ENCODE measurements at places on chromosomes 13 and 19.

GRCh38 chr13:42495751-42496150 lies 78.2 kb upstream of the TNFSF11 start:
- no peak for DNase-seq

DNA sequence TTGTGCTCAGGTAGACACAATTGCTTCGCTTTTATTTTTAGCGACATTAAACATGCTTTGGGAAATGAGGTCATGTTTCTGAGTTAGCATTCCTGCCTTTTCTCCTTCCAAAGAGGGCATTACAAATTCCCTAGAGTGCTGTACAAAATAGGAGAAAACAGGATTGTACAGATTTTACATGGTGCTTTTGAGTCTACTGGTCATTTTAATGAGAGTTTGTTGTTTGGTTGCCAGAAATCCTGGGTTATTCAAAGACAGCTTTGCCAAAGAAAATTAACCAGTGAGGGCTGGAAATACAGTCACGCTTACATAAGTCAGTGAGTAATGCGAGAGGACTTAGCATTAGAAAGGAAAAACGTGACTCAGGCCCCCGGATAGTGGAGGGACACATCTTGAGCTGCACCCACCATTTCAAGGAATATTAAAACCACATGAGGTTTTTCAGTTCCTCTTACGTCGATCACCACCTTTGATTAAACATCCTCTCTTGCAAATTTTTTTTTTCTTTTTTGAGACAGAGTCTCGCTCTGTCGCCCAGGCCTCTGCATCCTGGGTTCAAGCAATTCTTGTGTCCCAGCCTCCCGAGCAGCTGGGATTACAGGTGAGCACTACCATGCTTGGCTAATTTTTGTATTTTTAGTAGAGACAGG lies 55.4 kb downstream of the SACS start:
- DNase-seq, result no peak

GRCh38 chr19:15014579-15014978 lies 34.7 kb upstream of the CASP14 start:
- DNase-seq, result no peak

GRCh38 chr13:44407891-44408290 lies 34.3 kb downstream of the SERP2 start:
- DNase-seq, result no peak

- DNase-seq, result peak; percentile 79
Observed at GRCh38 chr19:20154636-20155035, 12.4 kb upstream of the ZNF486 start.

- DNase-seq, result no peak
Observed at GRCh38 chr19:347946-348861, 3.6 kb upstream of the MIER2 start.

DNA sequence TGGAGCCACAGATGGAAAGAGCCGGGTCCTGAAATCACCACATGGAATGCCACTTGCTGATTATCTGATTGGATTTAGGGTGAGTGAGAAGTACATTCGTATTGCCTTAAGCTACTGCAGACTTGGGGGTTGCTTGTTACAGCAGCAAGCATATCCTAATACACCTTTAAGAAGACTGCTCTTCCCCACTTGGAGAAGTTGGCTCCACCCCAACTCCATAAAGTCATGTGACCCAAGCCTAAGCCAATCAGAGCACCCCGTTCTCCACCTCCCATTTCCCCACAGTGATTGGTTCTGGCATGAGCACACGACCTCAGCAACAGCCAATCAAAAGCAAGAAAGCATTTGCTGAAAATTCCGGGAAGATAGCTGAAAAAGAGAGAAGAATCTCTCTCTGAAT lies 23.1 kb downstream of the CACNA1A start:
- DNase-seq, result no peak

DNA sequence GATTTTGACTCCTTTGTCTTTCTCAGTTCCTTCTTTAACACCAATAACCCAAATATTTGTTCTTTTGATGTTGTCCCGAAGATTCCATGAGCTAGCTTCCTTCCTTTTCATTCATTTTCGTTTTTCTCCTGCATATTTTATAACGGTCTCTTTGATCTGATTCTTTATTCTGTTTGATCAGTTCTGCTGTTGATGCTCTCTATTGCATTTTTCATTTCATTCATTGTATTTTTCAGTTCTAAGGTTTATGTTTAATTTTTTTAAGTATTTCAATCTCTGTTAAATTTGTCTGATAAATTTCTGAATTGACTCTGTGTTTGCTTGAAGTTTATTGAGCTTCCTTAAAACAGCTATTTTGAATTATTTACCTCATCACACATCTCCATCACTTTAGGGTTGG lies 68.4 kb upstream of the LRCH1 start:
- DNase-seq, result no peak

GRCh38 chr19:3644351-3645066 lies 17.9 kb upstream of the CACTIN start:
- DNase-seq, result no peak

GRCh38 chr13:55869648-55870047 lies 1271.1 kb upstream of the PRR20A start:
- no peak for DNase-seq

GRCh38 chr19:48186015-48186414 lies 15.5 kb downstream of the ZSWIM9 start:
- no peak for DNase-seq

DNA sequence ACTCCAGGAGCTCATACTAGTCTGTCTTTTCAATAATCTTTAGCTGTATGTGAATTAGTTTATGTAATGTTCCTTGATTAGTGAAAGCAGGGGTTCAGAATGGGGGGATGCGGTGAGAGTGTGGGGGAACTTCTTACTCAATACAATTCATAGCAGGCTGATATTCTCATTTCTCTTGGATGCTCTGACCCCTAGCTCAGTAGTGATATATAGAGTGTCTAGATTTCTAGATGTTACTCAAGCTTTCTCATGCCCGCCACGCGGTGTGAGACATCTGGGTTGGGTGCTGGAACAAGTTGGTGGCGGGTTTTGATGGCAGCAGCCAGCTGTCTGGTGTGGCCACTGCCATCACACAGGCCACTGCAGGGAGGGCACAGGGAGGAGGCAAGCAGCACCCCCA lies 39.3 kb upstream of the FLT1 start:
- DNase-seq, result no peak

DNA sequence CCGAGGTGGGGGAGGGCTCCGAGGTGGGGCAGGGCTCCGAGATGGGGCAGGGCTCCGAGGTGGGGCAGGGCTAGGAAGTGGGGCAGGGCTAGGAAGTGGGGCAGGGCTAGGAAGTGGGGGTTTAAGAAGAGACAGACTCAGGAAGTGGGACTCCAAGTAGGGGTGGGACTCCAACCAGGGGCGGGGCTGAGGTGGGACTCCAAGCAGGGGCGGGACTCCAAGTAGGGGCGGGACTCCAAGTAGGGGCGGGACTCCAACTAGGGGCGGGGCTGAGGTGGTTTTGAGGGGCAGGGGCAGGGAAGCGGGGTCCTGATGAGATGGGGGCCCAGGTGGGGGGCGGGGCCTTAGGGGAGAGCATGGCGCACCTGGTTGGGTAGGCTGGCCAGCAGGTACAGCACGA lies 13.6 kb downstream of the CFD start:
- no peak for DNase-seq

- no peak for DNase-seq
Observed at GRCh38 chr13:95707442-95708390, 30.8 kb downstream of the DNAJC3 start.

- no peak for DNase-seq
Observed at GRCh38 chr19:40565910-40566495, 10.7 kb upstream of the SHKBP1 start.

DNA sequence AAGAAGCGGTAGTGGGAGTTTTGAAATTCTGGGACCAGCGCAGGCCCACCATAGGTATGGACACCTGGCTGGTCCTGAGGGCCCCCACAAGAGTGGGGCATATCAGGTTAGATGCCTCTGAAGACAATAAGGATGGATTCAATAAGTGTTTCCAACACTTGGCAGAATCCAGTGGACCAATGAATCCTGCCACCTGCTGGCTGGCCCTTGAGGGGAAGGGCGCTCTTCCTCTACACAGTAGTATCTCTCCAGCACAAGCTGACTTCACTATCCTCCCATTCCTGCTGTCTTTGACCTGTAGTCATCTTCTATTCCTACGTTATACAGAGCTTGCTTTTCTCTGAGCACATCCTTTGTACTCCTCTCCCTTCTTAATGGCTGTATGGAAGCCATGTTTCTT lies 199.7 kb upstream of the TSHZ3 start:
- DNase-seq, result peak; percentile 3

DNA sequence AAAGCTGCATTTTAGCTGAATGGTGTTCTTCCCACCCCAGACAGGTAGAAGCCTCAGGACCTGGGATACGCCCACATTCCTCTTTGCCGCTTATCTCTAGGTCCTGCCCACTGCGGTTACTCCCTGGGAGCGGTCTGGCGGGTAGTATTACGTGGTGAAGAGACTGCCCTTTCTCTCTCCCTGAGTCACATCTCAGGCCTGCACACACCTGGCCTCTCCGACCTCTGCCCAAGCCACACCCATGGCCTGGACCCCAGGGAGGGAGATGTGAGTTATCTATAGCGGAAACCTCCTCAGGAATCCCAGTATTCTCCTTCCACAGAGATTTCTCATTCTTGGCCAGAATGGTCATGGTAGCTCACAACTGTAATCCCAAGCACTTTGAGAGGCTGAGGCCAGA lies 17.3 kb downstream of the RHPN2 start:
- DNase-seq, result no peak

Data from SK-N-DZ (cell line).